ENCODE measurements at places on chromosomes 12 and 14.

GRCh38 chr12:130573235-130573634, 142.9 kb downstream of the RIMBP2 start:
- no peak for DNase-seq

DNA sequence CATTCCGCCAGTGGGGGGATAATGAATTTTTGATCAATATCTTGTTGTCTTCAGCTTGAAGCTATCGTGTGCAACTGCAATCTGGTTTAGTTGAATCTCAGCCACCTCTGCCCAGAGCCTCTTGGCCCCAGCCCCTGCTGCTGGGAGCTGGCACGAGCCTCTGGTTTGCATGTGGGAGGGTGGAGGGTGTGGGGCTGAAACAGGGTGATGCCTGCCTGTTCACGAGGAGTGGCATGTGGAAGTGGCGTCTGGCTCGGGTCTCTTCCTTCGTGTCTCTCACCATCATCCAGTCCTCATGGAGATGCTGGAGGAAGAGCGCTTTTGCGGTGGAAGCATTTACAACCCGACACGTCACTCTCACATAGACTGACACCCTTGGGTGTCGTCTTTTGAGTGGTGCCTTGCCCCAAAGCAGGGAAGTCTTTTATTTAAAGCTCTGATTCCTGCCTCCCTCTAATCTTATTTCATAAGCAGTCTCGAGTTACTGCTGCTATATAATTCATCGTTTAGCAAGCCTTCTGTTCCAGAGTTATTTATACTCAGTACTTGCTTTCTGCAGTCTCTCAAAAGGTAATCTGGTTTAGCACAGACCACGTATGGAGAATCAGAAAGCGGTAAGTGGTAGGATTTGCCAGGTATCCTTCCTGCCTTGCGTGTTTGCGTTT, 64.5 kb downstream of the AACS start:
- no peak for DNase-seq

GRCh38 chr12:41564816-41565215, 376.7 kb downstream of the PDZRN4 start:
- DNase-seq: no peak

DNA sequence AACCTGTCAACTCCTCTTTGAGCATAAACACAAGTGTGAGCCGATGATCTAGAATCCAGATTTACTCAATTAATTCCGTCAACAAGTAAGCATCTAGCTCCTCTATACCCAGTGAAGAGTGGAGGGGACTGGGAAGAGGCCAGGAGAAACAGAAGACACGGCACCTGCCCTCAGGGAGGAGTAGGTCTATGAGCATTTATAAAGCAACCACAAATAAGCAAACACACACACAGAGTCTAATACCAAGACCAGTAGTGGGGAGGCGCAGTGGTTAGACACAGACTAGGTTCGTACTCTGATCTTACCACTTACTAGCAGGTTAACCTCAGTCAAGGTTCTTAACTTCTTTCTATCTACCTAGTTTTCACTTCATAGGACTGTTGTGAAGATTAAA, 5.9 kb upstream of the FOXN3 start:
- no peak for DNase-seq

DNA sequence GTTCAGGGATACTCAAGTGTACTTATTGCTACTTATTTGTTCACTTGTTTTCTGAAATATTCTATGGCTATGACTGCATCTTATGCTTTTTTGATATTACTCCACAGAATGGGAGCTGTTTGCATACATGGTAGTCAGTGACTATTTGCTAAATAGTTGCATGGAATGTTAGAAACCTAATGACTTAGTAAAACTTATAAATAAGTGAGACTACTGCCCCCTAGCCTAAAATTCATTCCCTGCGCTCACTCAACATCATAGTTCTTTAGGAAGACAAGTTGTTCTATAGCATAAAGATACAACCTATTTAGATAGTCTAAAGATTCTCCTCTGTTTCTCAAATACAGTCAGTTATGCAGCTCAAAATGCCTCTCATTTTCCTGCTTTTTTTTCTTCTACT, 305.5 kb downstream of the CEP128 start:
- DNase-seq: no peak

- DNase-seq: peak; percentile 13
Measured at GRCh38 chr14:61322799-61323290, 1.5 kb downstream of the PRKCH start.

GRCh38 chr12:94290353-94290752, 142.0 kb downstream of the PLXNC1 start:
- DNase-seq: peak; percentile 69

DNA sequence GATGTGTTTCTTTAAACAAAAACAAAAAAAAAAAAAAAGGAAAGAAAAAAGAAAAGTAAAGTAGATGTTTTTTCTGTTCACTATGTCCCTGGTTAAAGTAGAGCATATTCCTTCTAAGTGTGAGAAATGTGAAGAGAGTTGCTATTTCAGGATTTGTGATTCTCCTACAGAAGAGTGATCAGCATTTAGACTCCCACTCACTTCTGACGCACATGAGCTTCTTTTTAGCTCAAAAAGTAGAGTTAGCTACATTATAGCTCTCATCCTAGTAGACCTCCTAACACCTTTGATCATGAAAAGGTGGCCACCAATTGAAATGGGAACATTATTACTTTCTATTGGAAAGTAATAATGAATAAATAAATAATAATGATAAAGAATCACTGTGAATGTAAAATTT, 368.2 kb downstream of the NAV3 start:
- DNase-seq: no peak

DNA sequence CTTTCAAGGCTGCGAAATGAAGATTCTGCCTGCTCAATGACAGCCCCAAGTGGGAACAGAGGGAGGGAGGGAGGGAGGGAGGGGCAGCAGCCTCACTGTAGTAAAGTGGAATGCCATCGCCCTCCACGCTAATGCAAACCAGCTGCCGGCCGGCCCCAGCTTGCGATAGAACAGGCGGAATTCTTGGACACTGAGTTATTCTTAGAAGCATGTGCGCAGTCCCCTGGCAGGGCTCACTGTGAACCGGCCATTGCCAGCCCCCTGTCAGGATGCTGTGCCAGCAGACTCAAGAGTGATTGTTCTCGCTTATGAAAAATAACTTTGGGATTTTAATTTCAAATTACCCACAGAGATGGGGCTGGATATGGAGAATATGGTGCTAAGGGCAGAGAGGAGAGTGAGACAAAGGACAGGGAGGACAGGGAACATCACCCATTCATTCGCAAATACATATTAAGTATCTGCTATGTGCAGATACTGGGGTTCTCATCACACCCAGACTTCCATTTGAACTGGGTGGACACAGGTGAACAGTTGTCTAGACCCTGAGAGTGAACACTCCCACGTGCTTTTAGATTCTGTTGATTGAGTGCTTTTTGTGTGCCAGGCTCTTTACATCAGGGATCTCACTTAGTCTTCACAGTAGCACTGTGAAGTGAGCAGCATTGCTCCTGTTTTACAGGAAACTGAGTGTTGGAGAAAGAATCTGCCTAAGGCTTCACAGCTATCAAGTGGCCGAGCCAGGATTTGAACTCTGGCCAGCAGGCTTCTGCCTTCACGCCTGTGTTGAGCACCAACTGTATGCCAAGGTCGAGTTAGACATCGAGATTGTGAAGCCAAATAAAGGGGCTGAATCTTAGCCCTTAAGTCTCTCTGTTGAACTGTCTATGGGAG, 192.9 kb downstream of the C12orf75 start:
- peak; percentile 94 for DNase-seq

DNA sequence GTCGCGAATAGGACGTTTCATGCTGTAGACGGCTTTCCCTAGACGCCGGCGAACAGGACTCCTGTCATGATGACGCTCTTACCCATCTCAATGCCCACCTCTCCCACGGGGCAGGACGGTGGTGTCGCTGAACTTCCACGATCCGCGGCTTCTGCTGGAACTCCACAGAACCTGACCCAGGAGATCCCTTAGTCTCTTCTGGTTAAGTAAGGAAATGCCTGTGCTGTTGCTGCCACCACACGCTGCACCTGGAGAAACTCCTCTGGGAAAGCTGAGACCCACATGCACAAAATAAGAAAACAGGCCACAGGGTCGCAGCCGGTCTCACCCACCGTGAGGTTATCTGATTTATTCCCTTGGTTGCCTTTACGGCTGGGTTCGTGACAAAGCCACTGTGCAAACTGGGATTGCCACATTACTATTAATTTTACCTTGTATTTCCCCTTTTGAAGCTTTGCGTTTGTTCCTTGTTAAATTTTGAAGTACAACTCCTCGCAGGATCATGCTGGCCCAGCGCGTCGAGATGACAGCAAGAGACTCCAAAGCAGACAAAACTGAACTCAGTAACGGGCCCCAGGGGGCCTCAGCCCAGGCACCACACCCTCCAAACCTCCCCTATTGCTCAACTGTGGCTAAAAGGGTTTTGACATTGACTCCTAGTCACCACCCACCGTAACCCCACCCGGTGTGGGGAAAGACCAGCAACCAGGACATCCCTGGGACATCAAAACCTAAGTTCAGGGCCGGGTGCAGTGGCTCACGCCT, 9.2 kb upstream of the MMP17 start:
- DNase-seq: no peak

DNA sequence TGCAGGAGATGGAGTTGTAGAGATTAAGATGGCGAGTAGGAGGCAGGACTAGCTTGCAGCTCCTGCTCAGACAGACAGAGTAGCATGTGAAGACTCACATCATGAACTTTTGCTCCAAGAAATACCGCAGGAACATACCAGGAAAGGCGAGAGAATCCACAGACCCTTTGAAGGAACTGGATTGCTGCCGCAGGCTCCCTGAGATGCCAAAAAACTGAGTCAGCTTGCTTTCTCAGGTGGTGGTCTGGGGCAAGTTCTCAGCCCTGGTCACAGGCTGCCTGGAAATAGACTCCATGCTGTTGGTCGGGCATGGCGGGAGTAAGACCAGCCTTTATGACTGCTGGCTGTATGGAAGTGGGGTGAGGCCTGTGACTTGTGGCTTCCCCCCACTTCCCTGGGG, 163.6 kb upstream of the NAV3 start:
- DNase-seq: no peak

GRCh38 chr12:47744778-47745436, 13.8 kb downstream of the RAPGEF3 start:
- DNase-seq: no peak

- peak; percentile 53 for DNase-seq
Measured at GRCh38 chr14:50040401-50040775, 76.0 kb downstream of the VCPKMT start.

DNA sequence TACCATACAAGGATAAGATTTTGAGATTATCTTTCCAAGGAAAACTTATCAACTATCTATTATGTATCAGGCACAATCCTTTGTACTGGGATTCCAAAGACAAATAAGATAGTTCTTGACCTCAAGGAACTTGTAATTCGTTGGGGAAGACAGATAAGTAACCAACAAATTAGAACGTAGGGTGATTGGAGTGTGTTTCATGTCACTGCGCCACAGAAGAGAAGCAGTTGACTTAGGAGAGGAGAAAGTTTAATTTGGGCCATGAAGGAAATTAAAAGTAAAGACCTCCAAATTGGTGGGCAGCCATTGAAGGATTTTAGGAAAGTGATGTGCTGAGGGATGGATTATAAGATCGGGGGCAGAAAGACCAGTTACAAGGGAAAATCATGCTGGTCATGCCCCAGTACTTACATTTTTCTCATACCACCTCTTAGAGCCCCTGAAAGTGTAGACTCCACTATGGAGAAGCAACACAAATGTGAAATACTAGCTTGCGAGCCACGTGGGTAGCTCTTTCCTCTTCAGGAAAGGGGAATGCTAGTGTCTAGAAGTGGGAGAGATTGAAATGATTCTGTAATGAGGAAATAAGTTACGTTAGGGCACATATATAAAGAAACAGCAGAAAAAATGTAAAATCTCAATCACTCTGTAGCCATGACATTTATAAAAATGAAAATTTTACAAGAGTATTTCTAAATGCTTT, 148.7 kb downstream of the ETV6 start:
- DNase-seq: no peak

DNA sequence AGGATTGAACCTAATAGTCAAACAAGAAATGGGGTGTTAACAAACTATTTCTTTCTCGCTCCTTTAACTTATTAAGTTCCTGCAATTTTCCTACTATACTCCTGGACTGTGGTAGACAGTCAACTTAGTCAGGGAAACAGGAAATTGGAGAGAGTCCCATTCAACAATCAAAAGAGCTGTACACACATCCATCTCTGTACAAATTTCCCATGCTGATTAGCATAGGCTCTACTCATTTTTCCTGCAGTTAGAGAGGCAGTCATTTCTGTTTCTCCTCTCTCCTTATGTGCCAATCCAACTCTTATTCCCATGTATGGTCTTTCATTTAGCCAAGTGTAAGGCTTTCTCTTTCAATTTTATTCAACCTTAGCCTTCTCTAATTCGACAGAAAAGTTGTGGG, 1168.5 kb upstream of the FLRT2 start:
- peak; percentile 5 for DNase-seq

- no peak for DNase-seq
Measured at GRCh38 chr12:65611396-65611795, 212.9 kb upstream of the HMGA2 start.

DNA sequence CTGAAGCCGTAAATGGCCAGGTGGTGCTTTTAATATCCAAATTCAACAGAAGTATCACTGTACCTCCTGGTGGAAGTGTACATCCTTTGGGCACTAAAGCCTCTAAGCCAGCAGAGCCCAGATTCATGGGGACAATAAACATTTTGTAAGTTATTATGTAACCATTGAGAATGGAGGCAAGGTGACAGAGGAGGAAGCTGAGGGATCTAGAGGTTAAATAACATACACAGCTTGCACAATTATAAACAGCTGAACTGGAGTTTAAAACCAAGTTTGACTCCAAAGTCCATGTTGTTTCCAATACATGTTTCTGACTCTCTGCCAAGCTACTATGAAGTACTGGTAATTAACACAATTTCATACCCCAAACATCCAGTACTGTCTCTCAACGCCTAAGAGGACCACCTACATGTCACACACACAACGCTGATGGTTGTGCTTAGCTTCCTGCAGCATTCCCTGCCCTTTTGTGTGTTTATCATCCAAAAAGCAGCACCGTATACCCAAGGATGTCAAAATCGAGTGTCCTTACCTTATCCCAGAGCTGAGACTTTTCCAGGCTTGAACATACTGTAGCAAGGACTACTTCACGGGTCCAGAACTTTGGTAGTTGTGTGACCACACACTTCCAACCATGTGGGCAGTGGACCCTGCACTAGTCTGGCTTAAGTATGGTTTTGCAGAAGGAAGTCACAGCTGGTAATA, 41.3 kb downstream of the EGLN3 start:
- no peak for DNase-seq

- peak; percentile 41 for DNase-seq
Measured at GRCh38 chr14:52313462-52313861, 650 bp upstream of the PTGER2 start.

GRCh38 chr12:11684393-11684792, 34.9 kb downstream of the ETV6 start:
- DNase-seq: no peak

GRCh38 chr12:87152841-87153528, 876.2 kb downstream of the C12orf50 start:
- no peak for DNase-seq

DNA sequence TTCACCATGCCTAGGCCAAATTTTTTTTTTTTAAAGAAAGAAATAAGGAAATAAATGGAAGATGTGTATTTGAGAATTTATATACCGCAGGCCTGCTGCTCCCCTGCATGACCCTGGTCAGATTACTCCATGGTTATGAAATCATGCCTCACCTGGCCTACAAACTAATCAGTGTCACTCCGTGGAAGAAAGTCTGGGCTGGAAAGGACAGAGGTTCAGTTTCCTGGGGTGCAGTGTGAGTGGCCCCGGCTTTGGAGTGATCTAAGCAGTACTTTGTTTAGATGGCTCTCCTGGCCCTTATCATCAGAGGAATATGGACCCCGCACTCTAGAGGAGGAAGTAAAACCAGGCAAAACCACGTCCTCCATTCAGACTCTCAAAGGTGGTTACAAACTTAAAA, 9.6 kb downstream of the APOBEC1 start:
- DNase-seq: no peak

- DNase-seq: no peak
Measured at GRCh38 chr12:58314610-58315009, 373.2 kb downstream of the ATP23 start.

Measured in muscle of leg (tissue), 16 donors.